NCI-H1930 (cell line): ENCODE measurements at places on chromosomes 7 and 10.

GRCh38 chr7:24328050-24328449 is 44.1 kb downstream of the NPY start:
- no peak for DNase-seq

- no peak for DNase-seq
These were observed 41.9 kb downstream of the MGAM2 start for GRCh38 chr7:142153400-142153799.

DNA sequence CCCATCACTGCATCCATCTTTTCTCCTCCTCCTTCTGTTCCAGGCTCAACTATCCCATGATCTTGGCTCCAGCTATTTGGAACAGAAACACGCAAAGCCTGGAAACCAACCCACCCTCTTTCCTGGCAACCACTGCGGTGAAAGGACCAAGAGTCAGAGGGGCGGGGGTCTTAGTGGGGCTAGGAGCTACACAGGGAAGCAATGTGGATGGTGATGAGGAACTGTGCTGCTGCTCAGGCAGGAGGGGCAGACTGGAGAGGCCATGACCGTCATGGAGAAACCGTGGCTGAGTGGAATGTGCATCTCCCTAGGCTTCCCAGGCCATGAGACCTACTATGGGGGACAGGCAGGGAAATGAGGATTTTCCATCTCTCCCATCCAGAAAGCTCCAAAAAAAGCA is 25.6 kb downstream of the PLAC9 start:
- no peak for DNase-seq

- DNase-seq: no peak
These were observed 424.7 kb upstream of the FOXK1 start for GRCh38 chr7:4257146-4258111.

DNA sequence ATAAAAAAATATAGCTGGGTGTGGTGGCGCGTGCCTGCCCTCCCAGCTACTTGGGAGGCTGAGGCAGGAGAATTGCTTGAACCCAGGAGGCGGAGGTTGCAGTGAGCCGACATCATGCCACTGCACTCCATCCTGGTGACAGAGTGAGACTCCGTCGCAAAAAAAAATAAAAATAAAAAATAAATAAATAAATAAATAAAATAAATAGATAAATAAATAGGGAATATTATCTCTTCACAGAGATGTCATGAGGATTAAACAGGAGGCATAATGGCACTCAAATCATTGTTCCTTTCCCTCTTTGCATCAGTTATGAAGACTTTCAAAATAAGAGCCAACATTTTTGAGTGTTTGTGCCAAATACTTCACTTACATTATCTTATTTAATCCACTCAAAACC is 32.0 kb upstream of the BMPR1A start:
- no peak for DNase-seq

DNA sequence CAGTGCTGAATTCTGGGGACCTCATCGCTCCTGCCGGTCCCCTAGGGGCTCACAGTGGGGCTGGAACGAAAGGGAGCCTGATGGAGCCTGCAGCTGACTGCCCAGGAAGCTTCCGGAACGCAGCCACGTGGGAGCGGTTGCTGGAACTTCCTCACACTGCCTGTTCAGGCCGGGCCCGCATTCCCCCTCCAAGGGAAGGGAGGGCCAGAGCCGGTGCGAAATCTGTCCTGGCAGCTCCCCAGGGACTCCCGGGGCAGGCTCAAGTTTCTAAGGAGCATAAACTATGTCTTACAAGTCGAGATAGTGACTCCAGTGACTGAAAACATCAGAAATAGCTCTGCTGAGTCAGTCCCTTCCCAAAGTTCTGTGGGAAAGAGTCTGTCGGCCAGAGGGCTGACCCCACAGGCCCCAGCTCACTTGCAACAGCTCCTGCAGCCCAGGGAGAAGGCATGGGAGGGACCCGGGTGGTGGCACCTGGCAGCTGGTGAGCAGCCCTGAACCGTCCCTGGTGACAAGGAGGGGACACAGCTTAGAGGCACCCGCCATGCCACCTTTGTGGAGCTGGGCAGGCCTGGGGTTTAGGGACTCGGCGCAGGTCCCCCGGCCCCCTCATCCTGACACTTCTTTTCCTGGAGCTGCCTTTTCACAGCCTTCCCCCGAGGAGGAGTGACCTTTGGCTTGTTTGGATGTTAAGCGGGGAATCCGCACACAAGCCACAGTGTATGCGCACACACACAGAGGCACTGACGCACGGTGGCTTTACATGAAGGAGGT is 47.6 kb downstream of the PDGFA start:
- no peak for DNase-seq

GRCh38 chr7:130143986-130144311 is 61.3 kb downstream of the TMEM209 start:
- no peak for DNase-seq

DNA sequence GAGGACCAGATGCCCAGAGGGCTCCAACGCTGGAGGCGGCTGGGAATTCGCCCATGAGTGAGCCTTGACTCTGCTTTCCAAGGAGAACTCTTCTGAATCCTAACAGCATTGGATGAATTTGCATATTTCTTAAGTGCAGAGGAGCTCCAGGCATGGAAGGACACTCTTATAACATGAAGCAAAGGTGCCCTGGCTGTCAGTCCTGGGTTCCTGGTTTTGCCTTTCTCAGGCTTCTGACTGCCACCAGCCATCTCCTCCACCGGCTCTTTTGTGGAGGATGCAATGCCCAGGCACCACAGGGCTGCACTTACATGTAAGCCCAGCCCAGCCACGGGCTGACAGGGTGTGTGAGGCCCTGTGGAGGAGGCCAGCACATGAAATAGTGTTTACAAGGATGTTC is 8.2 kb downstream of the CLRN3 start:
- no peak for DNase-seq

- no peak for DNase-seq
These were observed 12.1 kb downstream of the SKIDA1 start for GRCh38 chr10:21513405-21513788.

GRCh38 chr7:122438006-122438405 is 133.5 kb upstream of the FEZF1 start:
- peak; percentile 54 for DNase-seq
